HFF-Myc (cell line): ENCODE measurements at places on chromosomes 16 and 17.

DNA sequence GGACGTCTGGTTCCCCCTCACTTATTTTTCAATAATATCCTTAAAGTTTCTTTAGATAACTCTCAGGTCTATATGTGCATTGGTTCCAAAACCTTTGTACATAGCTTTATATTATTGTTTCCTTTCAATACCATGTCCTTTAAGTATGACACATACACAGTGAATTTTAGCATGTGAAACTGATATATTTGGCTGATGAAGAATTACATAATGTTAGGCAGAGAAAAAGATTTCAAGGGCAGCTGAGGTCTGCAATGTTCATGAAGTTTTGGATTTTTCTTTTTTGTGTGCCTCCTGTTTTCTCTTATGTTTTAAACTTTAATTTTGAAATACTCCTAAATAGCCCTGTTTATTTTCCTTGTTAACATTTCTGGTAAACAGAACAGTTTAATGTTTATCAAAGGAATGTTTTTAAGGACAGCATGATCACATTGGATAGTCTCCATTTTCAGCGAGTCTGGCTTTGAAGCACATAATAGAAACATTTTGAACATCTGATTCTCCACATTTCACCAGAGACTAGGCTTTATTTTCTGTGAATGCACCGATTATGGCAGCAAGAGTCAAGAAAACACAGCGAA, 32.9 kb upstream of the FBXO47 start:
- no peak for DNase-seq

GRCh38 chr16:58815181-58815888, 81.2 kb upstream of the GOT2 start:
- DNase-seq = no peak

GRCh38 chr16:89678258-89678657, 8.2 kb upstream of the CDK10 start:
- DNase-seq = no peak

DNA sequence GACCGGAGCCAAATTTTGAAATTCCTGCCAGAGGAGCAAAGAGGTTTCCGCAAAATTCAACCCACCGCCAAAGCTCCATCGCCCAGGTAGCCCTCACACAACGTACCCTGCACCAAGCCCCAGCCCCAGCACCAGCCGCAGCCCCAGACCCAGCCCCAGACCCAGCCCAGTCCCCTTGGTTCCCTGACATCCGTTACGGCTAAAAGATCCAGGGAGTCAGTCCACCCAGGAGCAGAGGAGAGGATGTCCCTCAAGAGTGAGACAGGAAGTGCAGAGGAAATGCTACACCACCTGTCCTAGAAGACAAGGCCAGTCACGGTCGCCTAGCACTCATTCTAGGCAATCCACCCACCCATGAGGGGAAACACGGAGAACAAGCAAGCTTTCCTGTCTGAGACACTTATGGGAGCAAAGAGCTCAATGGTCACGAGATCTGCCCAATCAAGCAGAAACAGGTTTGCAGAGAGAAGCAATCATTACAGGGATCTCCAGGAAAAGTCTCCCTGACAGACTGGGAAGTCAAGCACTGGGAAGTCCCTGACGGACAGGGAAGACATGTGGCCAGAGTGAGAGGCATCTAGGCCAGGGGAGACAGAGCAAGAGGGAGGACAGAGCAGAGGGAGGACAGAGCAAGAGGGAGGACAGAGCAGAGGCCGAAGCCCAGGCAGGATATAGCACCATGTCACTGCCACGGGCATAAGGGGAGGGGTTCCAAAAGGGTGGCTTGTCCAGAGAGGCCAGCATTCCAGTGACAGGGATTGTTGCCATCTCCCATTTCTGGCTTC, 15.0 kb upstream of the KCNJ18 start:
- no peak for DNase-seq

GRCh38 chr16:75570396-75571065, 4.4 kb downstream of the GABARAPL2 start:
- DNase-seq = no peak

DNA sequence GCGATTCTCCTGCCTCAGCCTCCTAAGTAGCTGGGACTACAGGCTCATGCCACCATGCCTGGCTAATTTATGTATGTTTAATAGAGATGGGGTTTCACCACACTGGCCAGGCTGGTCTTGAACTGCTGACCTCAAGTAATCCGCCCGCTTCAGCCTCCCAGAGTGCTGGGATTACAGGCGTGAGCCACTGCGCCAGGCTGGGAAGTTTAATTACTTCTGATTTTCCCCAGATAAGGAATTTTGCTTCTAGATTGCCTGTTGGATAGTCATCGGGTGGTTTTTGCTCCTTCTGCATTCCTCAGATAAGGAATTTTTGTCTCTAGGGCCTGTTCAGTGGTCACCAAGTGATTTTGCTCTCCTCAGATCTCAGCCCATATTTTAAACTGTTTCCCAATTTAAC, 112.5 kb downstream of the MAP2K4 start:
- no peak for DNase-seq

- DNase-seq = no peak
These were observed 142.5 kb downstream of the PARN start for GRCh38 chr16:14487579-14487978.
